ENCODE measurements at places on chromosomes 6 and 20. TPM values are rescaled to one million over a fixed set of nuclear protein-coding genes. Genes with fewer than 3 reads are reported as not detected.

DNA sequence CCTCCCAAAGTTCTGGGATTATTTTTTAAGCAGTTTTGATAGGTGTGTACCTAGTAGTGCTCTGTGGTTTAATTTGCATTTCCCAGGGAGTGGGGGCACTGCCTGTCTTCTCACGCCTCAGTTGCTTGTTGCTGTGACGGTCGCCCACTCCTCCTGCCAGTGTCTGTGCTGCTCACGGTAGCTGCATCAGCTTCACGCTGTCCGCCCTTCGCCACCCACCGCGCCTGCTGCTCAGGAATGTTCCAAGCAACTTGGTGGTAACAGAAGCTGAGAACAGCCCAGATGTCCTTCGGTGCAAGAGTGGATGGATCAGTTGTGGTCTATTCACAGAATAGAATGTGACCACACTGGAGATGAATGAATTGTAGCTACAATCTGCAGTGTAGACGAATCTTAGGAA, 22.9 kb downstream of the DNAJC5 start:
- H3K4me3 ChIP-seq = no peak overlapping the region
- no peaks in the 10 kb centered on the region for H3K4me1 ChIP-seq
- DNase-seq = no peak
- H3K36me3 ChIP-seq = peaks cover 14% of the 10 kb centered on the region
- H3K27ac ChIP-seq = no peak overlapping the region

GRCh38 chr20:54727490-54727889, 252.1 kb downstream of the DOK5 start:
- no peak for DNase-seq
- H3K4me1 ChIP-seq = no peaks in the 10 kb centered on the region
- H3K4me3 ChIP-seq = no peak overlapping the region
- H3K27me3 ChIP-seq = no peaks in the 10 kb centered on the region
- H3K36me3 ChIP-seq = no peaks in the 10 kb centered on the region
- no peak overlapping the region for H3K27ac ChIP-seq

DNA sequence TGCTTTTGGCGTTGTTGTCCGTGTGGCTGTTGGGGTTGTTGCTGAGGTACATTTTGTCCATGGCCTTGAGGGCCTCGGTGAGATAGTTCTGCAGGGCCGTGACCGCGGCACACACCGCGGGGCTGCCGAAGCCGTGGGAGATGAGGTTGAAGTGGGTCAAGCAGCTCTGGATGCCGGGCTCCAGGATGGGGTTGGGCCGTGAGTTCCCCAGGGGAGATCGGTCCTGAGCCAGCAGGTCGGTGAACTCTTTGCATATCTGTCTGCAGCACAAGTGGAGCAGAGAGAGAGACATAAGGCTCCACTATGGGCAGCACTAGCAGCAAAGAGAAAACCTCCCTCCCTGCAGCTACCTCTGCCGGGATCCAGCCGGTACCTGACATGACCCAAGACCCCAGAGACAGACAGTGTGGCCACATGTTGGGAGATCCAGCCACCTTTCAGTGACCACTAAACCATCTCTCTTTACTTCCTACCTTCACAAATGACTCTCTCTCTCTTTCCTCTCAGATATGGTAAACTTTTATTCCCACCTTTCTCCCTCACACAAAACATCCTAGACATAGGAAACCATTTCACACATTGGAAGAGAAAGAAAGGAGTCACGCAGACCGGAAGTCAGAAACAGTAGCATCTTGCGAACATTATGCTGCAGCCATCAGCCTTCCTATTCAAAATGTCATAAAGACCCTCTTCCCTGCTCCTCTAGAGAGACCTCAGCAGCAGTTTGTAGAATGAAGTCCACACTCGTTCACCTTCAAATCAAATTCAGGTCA, 16.2 kb downstream of the TFAP2A start:
- no peaks in the 10 kb centered on the region for H3K36me3 ChIP-seq
- H3K4me1 ChIP-seq = peaks cover 3% of the 10 kb centered on the region
- DNase-seq = no peak
- H3K27ac ChIP-seq = no peak overlapping the region
- no peak overlapping the region for H3K4me3 ChIP-seq

DNA sequence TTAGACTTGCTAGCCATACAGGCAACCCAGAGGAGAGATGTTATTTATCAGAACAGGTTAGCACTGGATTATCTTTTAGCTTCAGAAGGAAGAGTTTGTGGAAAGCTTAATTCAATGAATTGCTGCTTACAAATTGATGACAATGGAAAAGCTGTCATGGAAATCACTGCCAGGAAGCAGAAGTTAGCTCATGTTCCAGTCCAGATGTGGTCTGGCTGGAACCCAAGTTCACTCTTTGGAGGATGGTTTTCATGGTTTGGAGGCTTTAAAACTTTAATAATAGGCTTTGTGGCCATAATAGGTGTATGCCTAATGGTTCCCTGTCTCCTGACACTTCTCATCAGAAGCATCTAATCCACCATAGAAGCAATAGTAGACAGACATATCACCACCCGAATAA, 699.0 kb downstream of the PHF3 start:
- no peaks in the 10 kb centered on the region for H3K27me3 ChIP-seq
- DNase-seq = no peak
- H3K27ac ChIP-seq = no peak overlapping the region
- H3K4me3 ChIP-seq = no peak overlapping the region

GRCh38 chr20:58763076-58763475, 70.5 kb downstream of the NPEPL1 start:
- no peak for DNase-seq
- H3K4me3 ChIP-seq = no peak overlapping the region
- H3K36me3 ChIP-seq = no peaks in the 10 kb centered on the region

DNA sequence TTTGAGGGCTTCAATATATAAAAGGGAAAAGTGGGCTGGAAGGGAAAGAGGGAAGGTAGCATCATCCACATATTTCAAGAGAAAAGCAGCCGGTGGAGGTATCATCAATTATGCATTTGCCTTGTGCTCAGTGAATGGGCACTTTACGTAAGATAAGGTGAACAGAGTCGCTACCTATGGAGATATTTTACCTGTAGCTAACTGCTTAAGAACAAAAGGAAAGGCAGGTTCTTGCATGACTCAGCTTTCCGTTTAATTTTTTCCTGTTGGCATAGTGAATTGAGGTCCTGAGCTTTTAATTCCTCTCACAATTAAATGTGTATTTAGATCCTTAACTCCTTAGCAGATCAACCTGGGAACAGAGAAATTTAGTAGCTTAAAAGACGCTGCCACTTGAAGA, 25.5 kb upstream of the PLCB4 start:
- no peaks in the 10 kb centered on the region for H3K4me1 ChIP-seq
- H3K27ac ChIP-seq = no peak overlapping the region

DNA sequence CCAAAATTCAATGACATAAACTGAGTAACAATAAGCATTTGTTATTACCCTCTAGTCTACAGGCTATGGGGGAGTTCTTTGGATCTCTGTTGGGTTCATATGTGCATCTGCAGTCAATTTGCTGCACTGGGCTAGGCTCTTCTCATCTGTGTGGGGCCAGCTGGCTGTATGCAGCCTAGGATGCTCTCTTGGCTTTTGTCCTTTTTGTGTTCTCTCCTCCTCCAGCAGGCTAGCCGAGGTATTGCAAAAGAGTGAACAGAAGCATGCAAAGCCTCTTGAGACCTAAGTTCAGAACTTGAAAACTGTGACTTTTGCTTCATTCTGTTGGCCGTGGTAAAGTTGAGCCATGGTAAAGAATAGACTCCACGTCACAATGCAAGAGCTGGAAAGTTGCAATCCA, 62.8 kb upstream of the FOXO3 start:
- H3K4me3 ChIP-seq = no peak overlapping the region
- no peaks in the 10 kb centered on the region for H3K36me3 ChIP-seq
- no peak overlapping the region for H3K27ac ChIP-seq
- no peaks in the 10 kb centered on the region for H3K4me1 ChIP-seq
- no peaks in the 10 kb centered on the region for H3K27me3 ChIP-seq

GRCh38 chr6:157755746-157756411, 67.2 kb upstream of the SNX9 start:
- H3K27ac ChIP-seq = no peak overlapping the region
- no peaks in the 10 kb centered on the region for H3K36me3 ChIP-seq
- peaks cover 18% of the 10 kb centered on the region for H3K4me1 ChIP-seq
- no peaks in the 10 kb centered on the region for H3K27me3 ChIP-seq

DNA sequence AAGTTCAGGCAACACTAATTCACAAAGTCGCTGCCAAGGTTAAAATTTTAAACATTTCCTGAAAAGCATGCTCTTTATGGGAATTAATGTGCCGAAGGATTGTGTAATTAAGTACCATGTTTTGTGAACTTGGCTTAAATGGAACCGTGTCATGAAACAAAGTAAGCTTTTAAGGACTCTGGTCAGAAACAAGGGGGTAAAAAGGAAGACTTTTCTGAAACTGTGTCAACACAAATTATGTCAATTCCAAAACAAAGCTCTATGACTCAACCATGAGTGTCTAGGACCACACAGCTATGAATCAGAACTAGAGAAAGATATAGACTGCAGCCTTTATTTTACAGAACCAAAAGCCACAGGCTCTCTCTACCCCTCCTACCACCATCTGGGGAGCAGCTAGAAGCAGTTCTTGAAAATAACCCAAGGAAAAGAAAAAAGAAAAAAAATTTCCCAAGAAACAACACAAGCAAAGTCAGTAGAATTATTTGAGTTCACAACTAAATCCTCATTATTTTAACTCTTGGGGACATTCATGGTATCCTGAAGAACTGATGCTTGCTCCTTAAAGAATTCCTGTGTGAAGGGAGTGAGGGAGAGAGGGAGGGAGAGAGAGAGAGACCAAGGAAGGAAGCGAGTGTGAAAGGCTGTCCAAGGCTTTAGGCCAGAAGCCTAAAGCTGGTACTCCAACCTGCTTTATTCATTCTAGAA, 81.9 kb downstream of the ZMYND8 start:
- DNase-seq = no peak
- no peak overlapping the region for H3K4me3 ChIP-seq
- H3K36me3 ChIP-seq = peaks cover 43% of the 10 kb centered on the region
- H3K4me1 ChIP-seq = no peaks in the 10 kb centered on the region

GRCh38 chr6:107061125-107062020, 33.4 kb downstream of the MTRES1 start:
- peak overlapping the region; percentile 18 for H3K27ac ChIP-seq
- no peaks in the 10 kb centered on the region for H3K27me3 ChIP-seq
- DNase-seq = no peak
- peaks cover 22% of the 10 kb centered on the region for H3K4me1 ChIP-seq

GRCh38 chr6:1832844-1833787, 223.4 kb downstream of the FOXC1 start:
- H3K4me3 ChIP-seq = no peak overlapping the region
- H3K4me1 ChIP-seq = no peaks in the 10 kb centered on the region
- H3K27ac ChIP-seq = no peak overlapping the region
- H3K27me3 ChIP-seq = no peaks in the 10 kb centered on the region
- no peaks in the 10 kb centered on the region for H3K36me3 ChIP-seq

GRCh38 chr6:12613811-12614210, 102.8 kb upstream of the PHACTR1 start:
- no peak overlapping the region for H3K27ac ChIP-seq
- no peaks in the 10 kb centered on the region for H3K27me3 ChIP-seq
- H3K36me3 ChIP-seq = no peaks in the 10 kb centered on the region
- H3K4me1 ChIP-seq = no peaks in the 10 kb centered on the region

DNA sequence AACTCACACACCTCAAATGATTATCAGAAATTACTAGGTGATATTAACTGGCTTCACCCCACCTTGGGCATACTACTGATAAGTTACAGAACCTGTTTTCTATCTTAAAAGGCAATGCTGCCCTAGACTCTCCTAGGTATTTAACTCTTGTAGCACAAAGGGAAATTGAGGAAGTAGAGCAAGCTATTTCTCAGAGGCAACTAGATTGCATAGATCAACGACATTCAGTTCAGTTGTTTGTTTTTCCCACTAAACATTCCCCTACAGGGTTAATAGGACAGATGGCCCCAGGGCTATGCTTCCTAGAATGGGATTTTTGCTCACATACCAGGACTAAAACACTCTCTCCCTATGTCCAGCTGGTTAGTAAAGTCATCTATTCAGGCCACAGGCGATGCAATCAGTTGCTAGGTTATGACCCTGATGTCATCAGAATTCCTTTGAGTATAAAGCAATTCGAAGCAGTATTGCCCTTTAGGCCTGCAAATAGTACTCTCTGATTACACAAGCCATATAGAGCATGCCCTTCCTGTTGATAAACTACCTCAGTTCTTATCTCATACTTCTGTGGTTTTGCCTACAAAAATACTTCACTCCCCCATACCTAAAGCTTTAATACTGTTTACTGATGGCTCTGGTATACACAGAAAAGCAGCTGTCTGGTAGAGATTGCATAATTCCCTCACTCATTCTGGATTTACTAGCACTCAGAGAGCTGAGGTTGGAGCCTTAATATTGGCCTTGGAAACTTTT, 67.4 kb upstream of the ASCC3 start:
- DNase-seq = no peak
- H3K36me3 ChIP-seq = no peaks in the 10 kb centered on the region
- H3K27me3 ChIP-seq = no peaks in the 10 kb centered on the region

DNA sequence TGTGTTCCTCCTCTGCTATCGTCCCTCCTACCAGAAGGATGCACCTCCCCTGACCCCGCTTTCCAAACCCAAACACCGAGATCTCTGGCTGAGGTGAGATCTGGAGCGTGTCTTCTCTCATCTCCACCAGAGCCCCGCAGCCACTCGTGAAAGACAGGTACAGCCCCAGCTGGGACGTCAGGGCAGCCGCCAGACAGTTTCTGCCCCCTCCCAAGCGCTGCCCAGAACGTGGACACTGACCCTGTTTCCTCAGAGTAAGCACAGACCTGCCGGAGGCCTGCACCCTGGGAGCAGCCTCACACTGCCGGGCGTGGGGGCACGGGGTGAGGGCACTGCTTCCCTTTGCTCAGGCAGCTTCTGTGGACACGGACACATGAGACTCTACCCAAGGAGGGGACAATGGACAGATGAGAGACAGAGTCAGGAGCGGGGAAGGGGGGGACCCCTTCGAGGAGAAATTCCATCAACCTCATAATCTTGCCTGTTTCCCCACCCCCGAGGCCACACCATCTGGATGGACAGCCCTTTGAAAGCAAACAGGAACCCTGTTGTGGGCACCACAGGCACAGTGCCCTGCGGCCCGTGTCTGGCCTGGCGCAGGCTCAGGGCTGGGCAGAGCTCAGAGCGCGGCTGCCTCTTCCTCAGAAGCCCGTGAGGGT, 210.6 kb downstream of the DLL1 start:
- H3K4me1 ChIP-seq = no peaks in the 10 kb centered on the region
- H3K27ac ChIP-seq = no peak overlapping the region
- no peak for DNase-seq
- H3K27me3 ChIP-seq = no peaks in the 10 kb centered on the region
- no peaks in the 10 kb centered on the region for H3K36me3 ChIP-seq
- H3K4me3 ChIP-seq = no peak overlapping the region

- DNase-seq = no peak
- H3K4me3 ChIP-seq = no peak overlapping the region
- peaks cover 10% of the 10 kb centered on the region for H3K36me3 ChIP-seq
- H3K27me3 ChIP-seq = no peaks in the 10 kb centered on the region
Measured at GRCh38 chr6:11219400-11219834, 13.1 kb downstream of the NEDD9 start.

- no peak for DNase-seq
- H3K27ac ChIP-seq = no peak overlapping the region
- no peaks in the 10 kb centered on the region for H3K4me1 ChIP-seq
- H3K27me3 ChIP-seq = no peaks in the 10 kb centered on the region
- H3K36me3 ChIP-seq = no peaks in the 10 kb centered on the region
Measured at GRCh38 chr20:23320317-23320716, 30.3 kb upstream of the NXT1 start.

AK9 gene
- total RNA-seq = 8.1 TPM

KIAA1755 gene
- not detected for total RNA-seq

ZSCAN23 gene
- total RNA-seq = 0.69 TPM

ULBP1 gene
- total RNA-seq = 0.64 TPM

DUSP15 gene
- not detected for total RNA-seq

DNAH8 gene
- total RNA-seq = 0.05 TPM

SPTLC3 gene
- total RNA-seq = 0.54 TPM

ITPA gene
- 51.1 TPM for total RNA-seq

STMND1 gene
- not detected for total RNA-seq

Data from CD4-positive, CD25-positive, alpha-beta regulatory T cell (primary cell).